ENCODE measurements at places on chromosomes 13 and 19. TPM values are rescaled to one million over a fixed set of nuclear protein-coding genes. Genes with fewer than 3 reads are reported as not detected.
A peak's percentile ranks its signal among the peaks of the same experiment; 100 is the strongest.

- no peak for DNase-seq
- no peaks in the 10 kb centered on the region for H3K27me3 ChIP-seq
- H3K4me3 ChIP-seq = no peak overlapping the region
- no peak overlapping the region for H3K27ac ChIP-seq
- H3K36me3 ChIP-seq = no peaks in the 10 kb centered on the region
Observed at GRCh38 chr13:45178349-45179162, 22.3 kb downstream of the KCTD4 start.

DNA sequence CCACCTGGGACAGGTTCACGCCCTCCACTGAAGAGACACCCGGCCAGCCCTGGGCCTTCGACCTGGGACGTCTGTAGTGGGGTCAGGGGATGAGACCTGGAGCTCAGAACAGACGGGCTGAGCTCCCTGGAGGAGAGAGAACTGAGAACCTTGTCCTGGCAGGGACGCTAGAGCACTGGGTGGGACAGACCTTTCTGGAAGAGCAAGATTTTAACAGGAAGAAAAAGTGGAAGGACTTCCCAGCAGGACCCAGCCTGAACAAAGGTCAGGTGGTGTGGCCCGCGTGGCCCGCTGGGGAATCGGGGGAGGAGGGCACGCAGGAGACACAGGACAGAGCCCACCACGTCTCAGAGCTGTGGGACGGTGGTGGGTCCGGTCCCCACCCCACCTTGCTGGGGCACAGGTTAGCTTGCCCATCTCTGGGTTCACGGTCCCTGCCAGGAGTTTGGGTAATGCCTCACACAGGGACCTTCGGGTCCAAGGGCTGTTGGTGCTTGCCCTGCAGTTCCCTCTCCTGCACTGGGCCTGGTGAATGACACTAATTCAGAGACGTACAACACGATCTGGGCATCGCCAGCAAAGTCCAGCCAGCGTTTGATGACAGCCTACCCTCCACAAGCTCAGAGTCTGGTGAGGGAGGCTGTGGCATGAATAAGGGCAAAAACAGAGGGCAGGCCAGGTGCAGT lies 1.2 kb upstream of the EFNA2 start:
- H3K4me3 ChIP-seq = no peak overlapping the region
- H3K27me3 ChIP-seq = peaks cover 12% of the 10 kb centered on the region
- no peak overlapping the region for H3K27ac ChIP-seq
- peaks cover under 1% of the 10 kb centered on the region for H3K36me3 ChIP-seq
- no peak for DNase-seq

Gene IGFL2
- 0.28 TPM for polyA plus RNA-seq

- no peak for DNase-seq
- no peak overlapping the region for H3K27ac ChIP-seq
- H3K36me3 ChIP-seq = no peaks in the 10 kb centered on the region
Observed at GRCh38 chr13:63307228-63307627, 1891.6 kb upstream of the PCDH20 start.

Gene ATF5
- polyA plus RNA-seq = 2.3 TPM

Gene GPR12
- not detected for polyA plus RNA-seq

DNA sequence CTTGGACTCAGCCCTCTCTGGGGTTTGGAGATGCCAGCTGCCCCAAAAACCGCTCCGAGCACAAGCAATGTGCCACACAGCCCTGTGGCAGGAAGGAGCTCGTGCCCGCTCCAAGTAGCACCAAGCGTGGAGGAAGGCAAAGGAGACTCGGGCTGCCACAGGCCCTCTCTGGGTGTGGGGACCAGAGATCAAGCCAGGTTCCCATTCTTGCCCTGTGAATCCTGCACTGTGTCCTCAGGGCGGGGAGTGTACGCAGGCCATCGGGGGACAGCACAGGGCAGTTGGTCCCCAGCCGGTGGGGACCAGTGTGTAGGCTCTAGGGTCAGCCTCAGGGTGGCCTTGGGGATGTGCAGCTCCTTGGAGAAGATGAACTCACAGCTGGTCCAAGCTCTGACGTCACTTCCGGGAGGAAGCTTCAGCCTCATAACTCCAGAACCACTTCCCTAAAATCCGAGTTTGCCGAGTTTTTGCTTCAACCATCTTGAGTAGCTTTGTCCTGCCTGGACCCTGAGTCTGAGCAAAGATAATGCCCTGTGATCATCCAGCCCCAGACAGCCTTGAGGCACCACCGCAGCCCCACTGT lies 9.3 kb upstream of the CPAMD8 start:
- H3K4me3 ChIP-seq = no peak overlapping the region
- no peak for DNase-seq
- H3K36me3 ChIP-seq = no peaks in the 10 kb centered on the region
- H3K4me1 ChIP-seq = no peaks in the 10 kb centered on the region
- no peaks in the 10 kb centered on the region for H3K27me3 ChIP-seq

GRCh38 chr13:24261566-24261965 lies 47.8 kb upstream of the C1QTNF9 start:
- H3K27me3 ChIP-seq = no peaks in the 10 kb centered on the region
- DNase-seq = peak; percentile 77
- H3K4me3 ChIP-seq = no peak overlapping the region
- H3K36me3 ChIP-seq = peaks cover 8% of the 10 kb centered on the region
- H3K4me1 ChIP-seq = peaks cover 99% of the 10 kb centered on the region

GRCh38 chr19:40523322-40524047 lies 53.2 kb upstream of the SHKBP1 start:
- H3K4me1 ChIP-seq = no peaks in the 10 kb centered on the region
- H3K27me3 ChIP-seq = no peaks in the 10 kb centered on the region
- peak; percentile 42 for DNase-seq
- no peak overlapping the region for H3K27ac ChIP-seq
- no peaks in the 10 kb centered on the region for H3K36me3 ChIP-seq

GRCh38 chr19:55670280-55671053 lies 4.6 kb upstream of the EPN1 start:
- no peaks in the 10 kb centered on the region for H3K27me3 ChIP-seq
- no peak overlapping the region for H3K4me3 ChIP-seq
- no peak for DNase-seq

DNA sequence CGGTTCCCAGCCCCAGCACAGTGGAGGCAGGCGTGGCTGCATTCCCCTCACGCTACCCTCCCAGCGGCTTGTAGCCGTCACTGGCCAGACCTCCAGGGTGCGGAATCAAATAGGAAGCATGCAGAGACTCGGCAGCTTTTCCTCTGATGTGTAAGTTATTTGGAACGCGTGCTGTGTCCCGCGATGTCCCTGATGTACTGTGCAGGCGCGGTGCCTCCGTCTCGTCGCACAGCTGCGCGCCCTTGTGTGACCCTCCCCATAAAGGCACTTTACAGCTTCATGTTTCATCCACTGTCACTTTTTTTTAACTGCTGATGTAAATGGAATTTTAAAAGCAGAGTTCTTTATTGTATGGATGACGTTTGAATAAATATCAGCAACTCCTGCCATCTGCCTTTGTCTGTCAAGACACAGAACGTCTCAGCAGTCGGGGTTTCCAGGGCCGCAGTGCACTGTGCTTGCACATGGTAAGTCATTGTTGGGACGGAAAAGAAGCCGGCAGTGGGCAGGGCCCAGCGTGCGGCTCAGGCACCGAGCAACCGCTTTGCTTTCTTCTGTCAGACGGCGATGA lies 7.3 kb upstream of the F7 start:
- no peak overlapping the region for H3K4me3 ChIP-seq
- H3K36me3 ChIP-seq = no peaks in the 10 kb centered on the region
- H3K4me1 ChIP-seq = no peaks in the 10 kb centered on the region
- DNase-seq = no peak
- no peaks in the 10 kb centered on the region for H3K27me3 ChIP-seq
- H3K27ac ChIP-seq = no peak overlapping the region

DNA sequence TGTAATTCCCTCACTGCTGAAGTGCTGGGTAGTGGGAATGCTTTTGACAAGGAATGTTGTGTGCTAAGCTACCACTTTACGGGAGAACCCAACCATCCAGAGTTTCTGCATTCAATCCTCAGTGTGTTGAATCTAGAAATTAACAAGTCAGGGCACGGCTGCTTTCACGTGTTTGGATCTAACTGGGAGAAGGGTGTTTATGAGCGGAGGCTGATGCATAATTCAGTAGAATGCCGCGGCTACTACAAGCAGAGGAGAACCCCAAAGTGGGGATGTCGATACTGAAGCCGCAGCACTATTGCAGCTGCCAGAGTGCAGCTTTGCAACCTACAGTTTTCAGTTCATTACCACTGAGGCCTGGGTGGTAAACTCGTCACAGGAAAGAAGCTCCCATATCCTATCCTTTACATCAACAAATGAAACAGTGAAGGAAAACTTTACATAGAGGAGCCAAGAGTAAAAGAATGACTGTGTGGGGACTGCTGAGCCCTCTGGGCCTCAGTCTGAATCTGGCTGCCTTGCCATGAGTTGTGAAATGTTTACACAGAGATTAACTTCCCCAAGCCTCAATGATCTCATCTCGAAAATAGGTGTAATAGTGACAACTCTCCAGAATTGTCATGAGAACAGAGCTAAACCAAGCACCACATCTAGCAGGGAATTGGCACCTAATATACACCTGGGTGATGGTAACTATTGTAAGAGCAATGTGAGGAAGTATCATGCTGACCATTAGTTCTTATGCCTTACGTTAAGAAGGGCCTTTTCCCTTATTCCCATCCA lies 531.7 kb downstream of the MYO16 start:
- no peaks in the 10 kb centered on the region for H3K36me3 ChIP-seq
- H3K27me3 ChIP-seq = no peaks in the 10 kb centered on the region
- no peak overlapping the region for H3K4me3 ChIP-seq
- no peak for DNase-seq

Gene WDR88
- polyA plus RNA-seq = 0.11 TPM

GRCh38 chr19:18008814-18009213 lies 844 bp downstream of the ARRDC2 start:
- no peaks in the 10 kb centered on the region for H3K27me3 ChIP-seq
- peaks cover 59% of the 10 kb centered on the region for H3K4me1 ChIP-seq
- peaks cover 46% of the 10 kb centered on the region for H3K36me3 ChIP-seq
- H3K27ac ChIP-seq = peak overlapping the region; percentile 95
- DNase-seq = no peak
- H3K4me3 ChIP-seq = no peak overlapping the region

Gene ZNF446
- polyA plus RNA-seq = 5.5 TPM

GRCh38 chr13:33547035-33547434 lies 261.5 kb upstream of the STARD13 start:
- DNase-seq = no peak
- H3K4me3 ChIP-seq = no peak overlapping the region
- peaks cover 23% of the 10 kb centered on the region for H3K4me1 ChIP-seq
- H3K27ac ChIP-seq = no peak overlapping the region
- H3K36me3 ChIP-seq = no peaks in the 10 kb centered on the region
- H3K27me3 ChIP-seq = no peaks in the 10 kb centered on the region

- DNase-seq = no peak
- H3K4me3 ChIP-seq = no peak overlapping the region
- no peak overlapping the region for H3K27ac ChIP-seq
- H3K36me3 ChIP-seq = no peaks in the 10 kb centered on the region
Observed at GRCh38 chr13:75422028-75422427, 59.9 kb downstream of the TBC1D4 start.

- no peak for DNase-seq
- no peaks in the 10 kb centered on the region for H3K4me1 ChIP-seq
- no peaks in the 10 kb centered on the region for H3K36me3 ChIP-seq
Observed at GRCh38 chr19:33702606-33703437, 81.1 kb downstream of the CHST8 start.

DNA sequence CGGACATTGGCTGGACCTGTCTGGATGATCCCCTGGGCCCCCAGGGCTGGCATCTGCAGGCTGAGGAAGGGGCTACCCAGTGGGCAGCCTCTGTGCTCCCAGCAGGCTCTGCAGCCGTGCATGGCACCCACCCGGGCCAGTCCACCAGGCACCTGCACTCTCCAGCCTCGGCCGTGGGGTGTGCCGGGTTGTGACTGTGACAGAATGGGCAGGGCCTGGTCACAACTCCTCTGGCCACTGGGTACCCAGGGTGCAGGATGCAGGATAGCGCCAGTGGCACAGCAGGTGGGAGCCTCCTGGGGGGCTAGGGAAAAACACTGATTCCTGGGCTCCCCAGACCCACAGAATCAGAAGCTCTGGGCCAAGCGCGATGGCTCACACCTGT lies 10.0 kb downstream of the PEX11G start:
- H3K27ac ChIP-seq = no peak overlapping the region
- no peak overlapping the region for H3K4me3 ChIP-seq
- no peak for DNase-seq
- no peaks in the 10 kb centered on the region for H3K36me3 ChIP-seq
- no peaks in the 10 kb centered on the region for H3K27me3 ChIP-seq
- H3K4me1 ChIP-seq = peaks cover 5% of the 10 kb centered on the region

DNA sequence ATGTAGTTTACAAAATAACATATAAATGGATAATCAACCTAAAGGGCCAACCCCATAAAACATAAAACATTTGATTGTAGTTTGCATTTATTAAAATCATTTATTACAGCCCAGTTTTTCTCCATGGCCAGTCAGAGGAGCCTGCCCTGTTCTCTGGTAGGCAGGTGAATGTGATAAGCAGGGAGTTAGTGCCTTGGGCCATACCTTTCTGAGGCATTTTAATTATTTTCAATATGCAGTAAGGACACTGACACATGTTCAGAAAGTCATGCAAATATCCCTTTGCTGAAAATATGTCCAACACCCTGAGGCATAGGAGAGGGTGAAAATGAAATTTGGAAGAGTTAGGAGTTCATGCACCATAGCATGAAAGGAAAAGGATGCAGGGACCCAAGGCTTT lies 242.6 kb upstream of the EDNRB start:
- H3K36me3 ChIP-seq = no peaks in the 10 kb centered on the region
- H3K4me3 ChIP-seq = no peak overlapping the region
- H3K4me1 ChIP-seq = no peaks in the 10 kb centered on the region
- H3K27ac ChIP-seq = no peak overlapping the region
- H3K27me3 ChIP-seq = no peaks in the 10 kb centered on the region

- H3K4me3 ChIP-seq = no peak overlapping the region
- no peak for DNase-seq
Observed at GRCh38 chr19:46351241-46352041, 4.6 kb downstream of the PPP5C start.

Gene MCEMP1
- not detected for polyA plus RNA-seq

- no peaks in the 10 kb centered on the region for H3K36me3 ChIP-seq
- no peak overlapping the region for H3K4me3 ChIP-seq
- no peaks in the 10 kb centered on the region for H3K27me3 ChIP-seq
- peaks cover 17% of the 10 kb centered on the region for H3K4me1 ChIP-seq
- peak; percentile 23 for DNase-seq
Observed at GRCh38 chr13:77345150-77345780, 18.4 kb upstream of the MYCBP2 start.

Gene PCDH17
- polyA plus RNA-seq = not detected

GRCh38 chr19:38360351-38360750 lies 14.0 kb upstream of the PSMD8 start:
- H3K27ac ChIP-seq = no peak overlapping the region
- DNase-seq = no peak
- peaks cover 13% of the 10 kb centered on the region for H3K4me1 ChIP-seq
- H3K4me3 ChIP-seq = no peak overlapping the region
- H3K27me3 ChIP-seq = no peaks in the 10 kb centered on the region

Gene COG6
- 18.1 TPM for polyA plus RNA-seq

- H3K27ac ChIP-seq = no peak overlapping the region
- no peaks in the 10 kb centered on the region for H3K4me1 ChIP-seq
- H3K27me3 ChIP-seq = no peaks in the 10 kb centered on the region
- DNase-seq = no peak
- no peak overlapping the region for H3K4me3 ChIP-seq
Observed at GRCh38 chr13:101217086-101217485, 199.2 kb downstream of the NALCN start.
